ENCODE measurements at places on chromosomes 2 and 18.

GRCh38 chr2:64958556-64958955 lies 30.6 kb upstream of the SLC1A4 start:
- DNase-seq = no peak

GRCh38 chr2:127061375-127062273 lies 45.3 kb downstream of the BIN1 start:
- no peak for DNase-seq

DNA sequence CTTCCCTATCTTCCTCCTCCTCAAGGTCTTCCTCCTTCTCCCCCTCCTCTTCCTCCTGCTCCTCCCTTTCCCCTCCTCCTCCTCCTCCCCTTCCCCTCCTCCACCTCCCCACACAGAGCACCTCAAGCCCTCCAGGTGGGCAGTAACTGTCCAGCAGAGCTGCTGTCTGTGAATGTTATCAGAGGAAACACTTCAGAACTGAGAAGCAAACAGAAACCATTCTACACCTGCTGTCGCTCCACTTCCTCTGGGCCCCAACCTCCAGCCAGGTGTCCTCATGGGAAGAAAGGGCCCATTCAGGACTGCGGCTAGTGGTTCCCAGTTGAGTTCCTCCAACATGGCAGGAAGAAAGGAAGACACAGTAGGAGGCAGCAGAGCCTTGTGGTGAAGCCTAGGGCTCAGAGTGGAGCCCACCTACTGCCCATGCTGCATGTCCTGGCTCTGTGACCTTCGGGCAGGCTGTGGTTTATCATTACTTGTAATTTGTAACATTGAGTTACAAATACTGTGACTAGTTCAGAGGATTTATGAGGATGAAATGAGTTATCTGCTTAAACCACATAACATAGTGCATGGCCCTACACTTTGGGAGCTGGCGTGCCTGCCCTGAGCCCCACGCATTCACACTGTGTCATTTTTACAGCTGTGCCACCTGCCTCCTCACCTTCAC lies 165.9 kb upstream of the ID2 start:
- peak; percentile 76 for DNase-seq

GRCh38 chr18:37270038-37270665 lies 295.4 kb downstream of the CELF4 start:
- no peak for DNase-seq

DNA sequence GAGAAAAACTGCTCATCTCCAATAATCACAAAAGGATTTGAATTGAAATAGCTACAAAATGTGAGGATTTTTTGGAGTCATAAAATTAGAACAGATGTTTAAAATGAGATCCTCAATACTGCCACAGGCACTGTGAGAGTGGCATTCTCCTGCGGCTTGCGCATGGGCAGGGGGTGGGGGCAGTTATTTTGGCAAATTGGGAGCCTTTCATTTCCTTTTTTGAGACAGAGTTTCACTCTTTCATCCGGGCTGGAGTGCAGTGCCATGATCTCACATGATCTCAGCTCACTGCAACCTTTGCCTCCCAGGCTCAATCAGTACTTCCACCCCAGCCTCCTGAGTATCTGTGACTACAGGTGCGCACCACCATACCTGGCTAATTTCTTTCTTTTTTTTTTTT lies 42.4 kb downstream of the POMC start:
- no peak for DNase-seq

- no peak for DNase-seq
These were observed 228.3 kb downstream of the DYSF start for GRCh38 chr2:71681626-71682025.

- DNase-seq = no peak
These were observed 24.4 kb downstream of the KLF7 start for GRCh38 chr2:207141386-207141785.

GRCh38 chr2:58680755-58681310 lies 439.7 kb upstream of the FANCL start:
- DNase-seq = no peak

DNA sequence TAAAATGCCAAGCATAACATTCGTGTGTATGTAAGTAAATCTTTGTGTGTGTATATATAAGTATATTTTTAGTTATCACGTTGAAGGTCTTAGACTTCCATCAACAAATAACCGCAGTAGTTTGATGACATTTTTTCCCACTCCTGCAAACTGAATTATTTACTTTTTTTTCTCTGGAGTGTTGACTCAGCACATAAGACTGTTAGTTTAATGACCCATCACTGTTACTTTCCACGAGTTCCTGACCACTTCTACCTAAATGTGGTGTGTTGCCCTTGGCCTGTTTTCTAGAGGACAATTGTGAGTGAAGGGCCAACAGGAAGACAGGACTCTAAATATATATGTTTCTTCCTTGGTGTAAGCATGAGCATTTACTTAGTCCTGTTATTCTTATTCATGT lies 71.3 kb upstream of the TXNDC2 start:
- no peak for DNase-seq

GRCh38 chr2:181241797-181242196 lies 215.4 kb upstream of the ITGA4 start:
- DNase-seq = peak; percentile 39

GRCh38 chr2:150388289-150388625 lies 99.2 kb downstream of the RND3 start:
- DNase-seq = no peak

GRCh38 chr18:79167526-79168190 lies 98.5 kb downstream of the ATP9B start:
- no peak for DNase-seq

DNA sequence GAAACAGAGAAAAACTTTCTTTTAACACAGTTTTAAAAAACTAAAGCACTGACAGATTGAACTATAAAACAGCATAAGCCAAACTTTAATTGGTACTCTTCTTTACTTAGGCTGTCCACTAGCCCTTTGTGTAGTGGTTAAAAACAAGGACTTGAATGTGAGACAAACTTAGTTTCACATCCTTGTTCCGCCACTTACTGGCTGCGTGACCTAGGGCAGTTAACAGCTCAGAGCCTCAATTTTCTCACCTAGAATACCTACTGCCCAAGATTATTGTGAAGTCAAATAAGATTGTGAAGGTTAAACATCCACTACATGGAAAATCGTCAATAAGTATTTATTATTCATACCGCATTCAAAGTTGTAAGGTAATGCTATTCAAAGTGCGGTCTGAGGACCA lies 2.0 kb downstream of the WDR35 start:
- DNase-seq = peak; percentile 31

DNA sequence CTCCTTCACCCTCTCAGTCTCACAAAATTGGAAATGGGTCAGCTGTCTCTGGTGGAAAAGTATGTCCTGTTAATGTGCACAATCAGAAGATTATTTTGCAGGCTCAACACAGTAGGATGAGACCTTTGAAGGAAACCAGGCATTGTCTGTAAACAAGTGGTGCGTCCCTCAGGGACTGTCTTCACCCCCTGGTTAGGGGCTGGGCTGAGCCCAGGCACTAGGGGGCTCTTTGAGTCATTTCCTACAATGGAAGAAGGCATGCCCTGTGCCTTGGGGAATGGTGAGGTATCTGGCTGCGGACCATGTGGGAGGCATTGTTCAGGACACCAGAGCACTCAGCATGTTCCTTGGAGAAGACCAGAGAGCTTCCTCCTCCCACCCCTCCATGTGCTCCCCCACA lies 26.8 kb downstream of the PKDCC start:
- DNase-seq = no peak

DNA sequence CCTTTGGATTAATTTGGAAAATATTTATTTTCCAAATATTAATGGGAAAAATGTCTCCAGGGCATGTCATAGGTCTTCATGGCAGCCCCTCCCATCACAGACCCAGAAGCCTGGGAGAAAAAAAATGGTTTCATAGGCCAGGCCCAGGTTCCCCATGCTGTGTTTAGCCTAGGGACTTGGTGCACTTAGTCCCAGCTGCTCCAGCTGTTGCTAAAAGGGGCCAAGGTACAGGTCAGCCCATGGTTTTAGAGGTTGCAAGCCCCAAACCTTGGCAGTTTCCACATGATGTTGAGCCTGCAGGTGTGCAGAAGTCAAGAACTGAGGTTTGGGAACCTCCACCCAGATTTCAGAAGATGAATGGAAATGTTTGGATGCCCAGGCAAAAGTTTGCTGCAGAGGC lies 309.6 kb downstream of the SOCS6 start:
- DNase-seq = no peak

GRCh38 chr2:8255448-8255800 lies 426.4 kb upstream of the ID2 start:
- DNase-seq = no peak

DNA sequence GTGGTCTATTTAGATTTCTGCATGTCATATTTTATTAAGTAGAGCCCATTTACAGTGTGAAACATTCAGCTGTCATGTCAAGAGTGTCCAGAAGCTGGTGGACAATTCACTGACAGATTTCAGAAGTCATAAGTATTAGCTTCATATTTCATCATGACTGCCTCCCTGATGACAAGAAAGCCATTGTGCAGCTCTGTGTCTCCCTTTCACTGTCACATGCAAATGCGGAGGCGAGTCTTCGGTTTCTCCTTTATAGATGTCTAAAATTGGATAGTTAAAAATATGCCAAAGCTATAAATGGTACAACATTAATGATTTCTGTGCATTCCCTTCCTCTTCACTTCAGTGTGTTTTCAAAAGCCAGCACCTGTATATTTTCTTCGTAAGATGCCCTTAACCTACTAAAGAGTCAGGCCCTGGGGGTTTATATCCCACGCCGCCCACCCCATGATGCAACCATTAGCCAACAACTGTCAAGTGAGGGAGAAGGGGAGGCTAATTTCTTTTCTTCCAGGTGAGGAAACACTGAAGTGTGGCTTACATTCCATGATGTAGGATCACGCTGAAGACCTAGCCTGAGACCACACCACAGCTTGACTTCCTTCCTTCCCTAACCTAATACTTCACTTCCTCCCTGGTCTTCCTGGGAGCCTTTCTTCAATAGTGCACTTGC lies 99.6 kb upstream of the DDX18 start:
- DNase-seq = no peak

DNA sequence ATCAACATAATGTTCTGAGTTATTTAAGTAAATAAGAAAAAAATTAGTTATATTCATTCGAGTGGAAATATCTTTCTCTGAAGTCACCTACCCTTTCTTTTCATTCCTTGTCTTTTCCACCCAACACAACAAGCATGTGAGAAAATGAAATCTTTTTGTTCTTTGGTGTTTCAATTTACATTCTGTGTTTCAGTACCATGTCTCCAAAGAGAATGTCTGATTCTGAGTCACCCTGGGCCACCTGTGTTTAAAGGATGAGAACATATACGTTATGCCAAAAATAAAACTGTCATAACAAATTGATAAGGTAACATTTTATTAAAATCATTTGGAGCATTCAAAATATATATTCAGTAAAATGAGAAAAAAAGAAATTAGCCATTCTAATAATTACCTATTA lies 470.8 kb downstream of the ZNF804A start:
- no peak for DNase-seq

GRCh38 chr2:101623031-101623521 lies 74.4 kb upstream of the MAP4K4 start:
- DNase-seq = peak; percentile 50

- no peak for DNase-seq
These were observed 40.1 kb downstream of the DDX18 start for GRCh38 chr2:117854610-117855009.

DNA sequence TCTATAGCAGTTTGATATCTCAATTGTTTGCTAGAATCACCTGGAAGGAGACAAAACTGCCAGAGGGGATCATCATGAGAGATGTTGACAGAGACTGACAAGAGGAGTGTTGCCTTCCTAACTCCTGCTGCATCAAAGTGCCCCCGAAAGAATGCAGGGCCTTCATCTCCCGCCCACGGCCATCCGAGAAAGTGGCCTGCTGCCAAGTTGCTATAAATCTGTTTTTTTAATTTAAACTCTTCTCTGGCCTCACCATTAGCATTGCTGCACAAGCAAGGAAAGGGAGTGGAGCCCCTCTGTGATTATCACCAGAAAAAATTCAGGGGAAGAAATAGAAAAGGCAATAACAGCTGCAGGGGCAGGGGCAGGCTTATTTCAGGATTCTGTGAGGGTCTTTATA lies 238.1 kb upstream of the EPHA4 start:
- DNase-seq = no peak

GRCh38 chr2:66185497-66186054 lies 249.3 kb upstream of the MEIS1 start:
- DNase-seq = no peak

DNA sequence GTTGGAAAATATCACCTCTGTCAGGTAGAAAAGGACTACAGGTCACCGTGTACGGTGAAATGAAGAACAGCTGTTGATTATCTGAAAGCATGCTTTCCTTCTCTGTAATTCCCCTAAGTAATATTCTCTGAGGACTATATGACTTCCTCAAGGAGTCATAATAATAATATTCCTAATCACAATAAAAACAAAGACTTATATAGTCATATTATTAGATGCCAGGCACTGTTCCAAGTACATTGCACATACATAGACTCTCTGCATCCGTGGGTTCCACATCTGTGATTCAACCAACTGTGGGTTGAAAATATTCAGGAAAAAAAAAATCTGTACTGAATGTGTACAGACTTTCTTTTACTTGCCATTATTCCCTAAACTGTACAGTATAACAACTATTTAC lies 512.4 kb upstream of the ID2 start:
- DNase-seq = no peak

GRCh38 chr2:62473246-62473827 lies 32.7 kb downstream of the TMEM17 start:
- no peak for DNase-seq

- no peak for DNase-seq
These were observed 47.5 kb downstream of the EML4 start for GRCh38 chr2:42216694-42217093.

DNA sequence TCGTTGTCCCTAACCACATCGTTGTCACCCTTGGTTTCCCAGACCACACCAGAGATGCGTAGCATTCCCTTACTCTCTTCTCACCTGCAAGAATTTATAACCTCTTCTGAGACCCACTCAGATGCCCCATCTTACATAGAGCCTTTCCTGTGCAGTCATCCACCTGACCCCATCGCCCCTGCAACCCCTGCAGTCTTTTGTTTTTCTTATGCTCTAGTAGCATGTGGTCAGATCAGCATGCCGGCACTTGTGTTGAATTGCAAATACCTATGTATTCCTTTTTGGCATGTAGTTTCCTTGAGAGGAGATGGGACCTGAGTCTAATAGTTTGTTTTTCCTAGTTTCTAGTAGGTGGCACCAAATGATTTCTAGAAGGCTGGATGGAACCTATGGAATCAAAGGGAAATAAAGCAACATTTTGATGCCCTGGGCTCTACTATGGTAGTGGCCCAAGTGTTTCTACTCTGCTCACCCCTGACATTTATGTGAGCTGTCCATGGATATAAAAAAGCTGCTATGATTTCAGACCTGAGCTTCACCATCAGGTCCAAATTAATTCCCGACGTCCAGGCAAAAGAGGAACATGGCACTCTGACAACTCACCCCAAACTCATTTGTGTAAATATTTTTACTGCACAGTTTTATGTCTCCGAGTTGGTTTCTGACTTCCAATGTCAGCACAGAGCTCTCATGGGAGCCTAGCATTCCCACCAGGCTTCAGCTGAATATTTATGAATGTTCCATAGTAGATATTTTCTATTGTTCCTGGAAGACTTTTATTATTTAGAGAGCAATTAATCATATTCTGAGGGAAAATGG lies 143.6 kb downstream of the RNF144A start:
- DNase-seq = no peak

- no peak for DNase-seq
These were observed 140.7 kb downstream of the LDLRAD4 start for GRCh38 chr18:13359210-13359609.
